Gastroesophageal sphincter (tissue), 4 donors: ENCODE measurements at places on chromosomes 13 and 19. TPM values are rescaled to one million over a fixed set of nuclear protein-coding genes. Genes with fewer than 3 reads are reported as not detected.
A peak's percentile ranks its signal among the peaks of the same experiment; 100 is the strongest.

GRCh38 chr19:3159565-3159964 is 19.0 kb upstream of the S1PR4 start:
- ATAC-seq, result no peak

- ATAC-seq, result no peak
Measured at GRCh38 chr13:107554460-107554859, 660.9 kb downstream of the LIG4 start.

DNA sequence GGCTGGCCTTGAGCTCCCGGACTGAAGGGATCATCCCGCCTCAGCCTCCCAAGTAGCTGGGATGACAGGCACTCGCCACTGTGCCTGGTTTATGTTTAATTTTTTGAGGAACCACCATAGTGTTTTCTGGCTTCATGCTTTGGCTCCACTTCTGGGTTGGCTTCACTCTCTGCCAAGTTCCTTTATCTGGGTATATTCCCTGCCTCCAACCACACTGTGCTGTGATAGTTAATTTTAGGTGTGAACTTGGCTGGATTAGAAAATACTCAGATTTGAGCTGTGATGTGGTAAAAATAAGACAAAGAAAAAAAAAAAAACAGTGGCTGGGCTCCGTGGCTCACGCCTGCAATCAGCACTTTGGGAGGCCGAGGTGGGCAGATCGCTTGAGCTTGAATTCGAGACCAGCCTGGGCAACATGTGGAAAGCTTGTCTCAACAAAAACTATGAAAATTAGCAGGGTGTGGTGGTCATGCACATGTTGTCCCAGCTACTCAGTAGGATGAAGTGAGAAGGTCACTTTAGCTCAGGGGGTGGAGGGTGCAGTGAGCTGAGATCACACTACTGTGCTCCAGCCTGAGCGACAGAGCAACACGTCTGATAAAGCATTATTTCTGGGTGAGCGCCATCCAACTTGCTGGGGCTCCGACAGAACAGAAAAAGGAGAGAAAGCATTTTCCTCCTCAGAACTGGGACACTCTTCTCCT is 7.5 kb upstream of the ILF3 start:
- no peak for ATAC-seq

DNA sequence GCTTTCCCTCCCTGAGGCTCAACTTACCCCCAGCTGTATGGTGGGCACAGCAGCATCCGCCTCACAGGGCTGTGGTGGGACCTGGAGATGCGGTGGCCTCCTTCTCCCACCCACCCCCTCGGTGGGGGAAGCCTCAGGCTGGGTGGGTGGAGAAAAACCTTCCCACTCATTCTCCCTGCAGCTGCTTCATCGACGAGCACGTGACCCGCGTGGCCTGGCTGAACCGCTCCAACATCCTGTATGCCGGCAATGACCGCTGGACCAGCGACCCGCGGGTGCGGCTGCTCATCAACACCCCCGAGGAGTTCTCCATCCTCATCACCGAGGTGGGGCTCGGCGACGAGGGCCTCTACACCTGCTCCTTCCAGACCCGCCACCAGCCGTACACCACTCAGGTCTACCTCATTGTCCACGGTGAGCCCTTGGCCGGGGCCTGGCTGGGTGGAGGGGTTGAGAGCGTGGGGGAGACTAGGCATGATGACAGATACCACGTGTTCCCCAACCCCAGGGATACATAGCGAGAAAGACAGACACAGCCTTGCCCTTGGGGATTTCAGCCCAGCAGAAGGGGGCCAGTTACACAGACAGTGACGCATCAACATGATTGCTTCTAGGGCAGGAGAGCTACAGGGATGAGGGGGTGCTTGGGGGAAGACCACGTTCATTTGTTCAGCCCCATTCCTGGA is 12.2 kb downstream of the IGLON5 start:
- no peak for ATAC-seq

DNA sequence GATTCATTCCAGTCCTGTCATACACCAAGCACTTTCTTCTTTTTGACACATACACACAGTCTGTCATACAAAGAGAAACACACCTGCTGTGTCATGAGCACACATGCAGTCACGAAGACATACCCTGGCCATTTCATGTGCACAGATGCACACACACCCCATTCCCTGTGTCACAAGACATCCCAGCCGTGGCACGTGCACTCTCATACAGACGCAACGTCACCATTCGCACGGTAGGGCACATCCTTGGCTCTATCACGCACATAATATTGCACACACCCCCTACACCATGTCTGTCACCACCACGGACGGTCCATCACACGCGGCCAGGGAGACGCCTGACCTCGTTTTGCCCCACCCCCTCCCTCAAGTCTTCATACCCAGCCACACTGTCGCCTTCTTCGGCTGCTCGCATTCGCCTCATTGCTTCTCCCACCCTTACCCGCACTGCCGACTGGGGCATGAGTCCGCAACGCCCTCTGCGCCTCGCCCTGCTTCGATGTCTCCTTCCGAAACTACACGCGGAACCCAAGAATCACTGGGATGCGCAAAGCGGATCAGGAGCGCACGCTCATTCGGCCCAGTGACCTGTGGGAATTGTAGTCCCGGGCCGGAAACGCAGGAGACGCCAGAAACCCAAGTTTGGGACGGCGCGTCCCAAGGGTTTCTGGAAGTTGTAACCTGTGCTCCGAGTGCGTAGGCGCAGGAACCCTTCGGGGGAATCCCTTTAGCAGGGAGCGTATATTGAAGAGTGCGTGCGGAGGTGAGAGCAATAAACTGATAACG is 6.8 kb upstream of the ZNF283 start:
- ATAC-seq, result peak; percentile 48

GRCh38 chr19:44649578-44650145 is 6.0 kb downstream of the PVR start:
- no peak for ATAC-seq

Gene ZNF541
- not detected for total RNA-seq

DNA sequence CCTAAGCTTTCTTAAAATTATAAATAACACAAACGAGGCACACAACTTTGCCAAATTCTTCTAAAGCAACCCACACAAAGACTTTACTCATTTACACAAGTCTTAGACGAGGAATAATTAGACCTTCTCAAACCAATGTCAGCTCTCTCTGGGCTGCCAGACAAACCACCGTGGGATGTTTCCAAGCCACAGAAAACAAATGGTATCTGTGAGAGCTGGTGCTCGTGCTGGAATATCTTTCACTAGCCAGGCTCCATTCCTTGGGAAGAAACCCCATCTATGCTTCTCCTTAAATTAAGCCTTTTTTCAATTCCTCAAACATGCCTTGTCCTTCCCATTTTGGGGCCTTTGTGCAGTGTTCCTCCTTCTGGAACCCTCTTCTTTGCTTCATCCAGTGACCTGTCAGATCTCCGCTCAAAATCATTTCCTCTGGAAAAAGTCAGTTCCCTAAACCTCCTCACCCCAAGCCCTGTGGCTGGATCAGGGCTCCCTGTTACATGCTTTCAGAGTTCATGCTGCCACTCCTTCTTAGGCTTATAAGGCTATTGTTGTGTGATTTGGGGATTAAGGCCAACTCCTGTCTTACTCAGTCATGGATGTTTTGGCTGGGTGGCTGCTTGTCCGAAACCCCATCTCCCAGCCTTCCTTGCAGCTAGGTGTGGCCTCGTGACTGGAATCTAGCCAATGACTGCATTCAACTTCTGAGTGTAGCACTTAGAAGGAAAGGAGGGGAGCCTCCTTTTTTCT is 64.2 kb upstream of the GTF2F2 start:
- ATAC-seq, result peak; percentile 60

Gene GRIN2D
- total RNA-seq, result not detected

Gene DPF1
- not detected for total RNA-seq

DNA sequence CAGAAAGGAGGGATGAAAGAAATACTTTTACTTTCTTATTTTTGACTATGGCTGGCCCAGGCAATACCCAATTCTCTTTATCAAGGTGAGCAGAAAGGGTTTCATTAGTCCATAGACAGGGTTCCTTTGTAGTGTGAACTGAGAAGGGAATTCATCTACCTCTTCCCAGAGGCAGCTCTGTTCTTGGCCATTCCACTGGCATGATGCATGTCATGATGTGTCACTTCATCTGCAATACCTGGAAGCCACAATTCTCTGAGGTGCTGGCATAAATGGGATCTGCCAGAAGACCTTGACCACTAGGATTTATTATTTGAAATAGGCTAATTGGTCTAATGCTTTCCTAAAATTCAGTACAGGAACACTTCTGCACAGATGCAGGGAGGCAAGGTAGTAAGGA is 542.8 kb downstream of the RFC3 start:
- no peak for ATAC-seq
